ENCODE measurements at places on chromosomes 4 and X.

- no peak for DNase-seq
Measured at GRCh38 chrX:105190252-105190853, 30.1 kb downstream of the TEX13A start.

DNA sequence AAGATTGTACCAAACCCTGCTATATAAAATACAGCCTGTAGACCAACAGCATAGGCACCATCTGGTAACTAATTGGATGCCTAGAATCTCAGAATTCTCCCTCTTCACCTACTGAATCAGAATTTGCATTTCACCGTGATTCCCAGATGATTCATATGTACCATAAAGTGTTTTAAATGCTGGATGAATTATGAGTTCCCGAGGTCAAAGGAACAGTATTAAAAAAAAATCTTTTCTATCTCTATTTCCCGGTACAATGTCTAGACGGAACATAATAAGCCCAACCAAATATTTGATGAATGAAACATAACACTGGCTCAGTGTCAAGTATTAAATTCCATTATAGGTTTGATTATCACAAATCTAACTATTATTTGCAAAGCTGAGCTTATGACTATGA lies 280.0 kb downstream of the ANKRD50 start:
- no peak for DNase-seq

DNA sequence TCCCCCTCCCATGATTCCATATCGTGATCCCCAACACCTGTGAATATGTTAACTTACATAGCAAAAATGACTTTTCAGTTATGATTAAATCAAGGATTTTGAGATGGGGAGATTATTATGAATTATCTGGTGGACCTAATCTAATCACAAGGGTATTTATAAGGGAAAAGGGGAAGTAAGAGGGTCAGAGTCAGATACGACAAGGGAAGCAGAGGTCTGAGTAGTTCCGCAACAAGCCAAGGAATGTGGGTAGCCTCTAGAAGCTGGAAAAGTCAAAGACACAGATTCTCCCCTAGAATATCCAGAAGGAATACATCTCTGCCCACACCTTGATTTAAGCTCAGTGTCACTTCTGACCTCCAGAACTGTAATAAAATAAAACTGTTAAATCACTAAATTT lies 1.0 kb upstream of the IL13RA1 start:
- no peak for DNase-seq

DNA sequence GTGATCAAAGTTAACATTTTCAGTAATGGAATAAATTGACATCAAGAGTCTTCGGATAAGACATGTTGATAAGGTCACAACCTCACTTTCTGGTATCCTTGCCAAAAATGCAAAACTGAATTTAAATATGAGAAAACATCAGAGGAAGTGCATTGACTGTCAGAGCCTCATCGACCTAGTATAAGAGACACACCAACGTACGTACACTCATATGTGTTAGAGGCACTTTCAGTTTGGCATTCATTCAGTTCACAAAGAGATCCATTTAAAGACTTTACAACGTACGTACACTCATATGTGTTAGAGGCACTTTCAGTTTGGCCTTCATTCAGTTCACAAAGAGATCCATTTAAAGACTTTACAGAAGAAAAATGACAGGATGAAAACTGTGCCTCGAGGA lies 280.3 kb downstream of the INPP4B start:
- DNase-seq = no peak

DNA sequence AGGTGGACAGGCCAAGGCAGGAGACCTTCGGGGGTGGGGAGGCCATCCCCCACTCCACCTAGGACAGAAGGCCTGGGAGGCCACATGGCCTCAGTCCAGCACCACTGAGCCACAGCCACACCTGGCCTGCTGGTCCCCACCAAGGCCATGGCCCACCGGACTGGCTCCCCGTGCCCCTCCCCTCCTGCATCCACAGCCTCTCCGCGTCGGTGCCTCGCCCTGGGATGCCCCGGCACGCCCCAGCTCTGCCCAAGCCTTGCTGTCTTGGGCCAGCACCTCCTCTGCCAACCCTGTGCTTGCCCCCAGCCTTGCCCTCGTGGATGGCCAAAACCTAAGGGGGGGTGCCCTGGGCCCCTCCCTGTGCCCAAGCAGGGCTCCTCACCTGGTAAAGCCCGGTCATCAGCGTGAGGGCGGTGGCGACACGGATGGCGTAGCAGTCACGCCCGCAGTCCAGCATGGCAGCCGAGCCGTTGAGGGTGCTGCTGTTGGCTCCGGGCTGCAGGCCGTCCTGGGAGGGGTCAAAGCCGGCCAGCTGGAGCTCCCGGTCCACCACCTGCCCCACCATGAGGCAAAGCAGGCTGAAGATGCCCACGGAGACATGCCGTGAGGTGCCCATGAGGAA lies 2.3 kb downstream of the SLC26A1 start:
- no peak for DNase-seq

DNA sequence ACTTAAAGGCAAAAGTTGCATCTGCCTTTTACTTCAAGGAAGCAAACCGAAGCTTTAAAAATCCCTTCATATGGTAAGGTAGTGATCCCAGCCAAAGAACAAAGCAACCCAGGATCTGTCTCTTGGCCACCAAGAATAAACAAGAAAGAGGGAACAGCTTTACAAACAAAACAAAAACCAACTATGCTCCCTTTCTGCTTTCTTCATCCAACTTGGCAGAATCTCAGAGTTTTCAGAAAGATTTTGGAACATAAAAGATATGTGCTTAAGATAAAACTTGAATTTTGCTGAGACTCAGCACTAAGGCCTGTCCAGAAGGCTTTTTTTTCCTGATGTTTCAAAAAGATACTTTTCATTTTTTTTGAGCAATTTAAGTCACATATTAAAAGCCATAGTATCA lies 94.0 kb downstream of the COL4A6 start:
- no peak for DNase-seq

DNA sequence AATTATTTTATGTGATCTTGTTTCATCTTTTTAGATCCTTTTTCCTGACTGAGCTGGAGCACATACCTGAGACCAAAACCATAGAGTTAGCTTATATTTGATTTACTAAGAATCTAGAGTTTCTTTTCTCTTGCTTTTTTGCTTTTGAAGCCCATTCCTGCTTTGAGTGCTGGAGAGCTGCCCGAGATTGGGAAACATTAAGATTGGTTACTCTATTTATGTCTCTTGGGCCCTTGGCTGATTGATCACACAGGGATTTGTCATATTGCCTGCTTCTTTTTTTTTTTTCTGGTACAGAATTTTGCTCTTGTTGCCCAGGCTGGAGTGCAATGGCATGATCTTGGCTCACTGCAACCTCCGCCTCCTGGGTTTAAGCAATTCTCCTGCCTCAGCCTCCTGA lies 73.9 kb downstream of the REPS2 start:
- no peak for DNase-seq

- DNase-seq = no peak
Measured at GRCh38 chr4:80016506-80016905, 56.5 kb downstream of the ANTXR2 start.

GRCh38 chr4:10159671-10160070 lies 43.1 kb upstream of the WDR1 start:
- DNase-seq = no peak

GRCh38 chr4:7194251-7195140 lies 2.2 kb downstream of the SORCS2 start:
- DNase-seq = peak; percentile 51

- DNase-seq = no peak
Measured at GRCh38 chr4:105822061-105822460, 73.2 kb upstream of the NPNT start.

GRCh38 chr4:90842960-90843359 lies 715.8 kb downstream of the CCSER1 start:
- DNase-seq = no peak
